ENCODE measurements at places on chromosomes 12 and 14.

- DNase-seq, result no peak
Measured at GRCh38 chr12:52532636-52533035, 12.4 kb upstream of the KRT5 start.

DNA sequence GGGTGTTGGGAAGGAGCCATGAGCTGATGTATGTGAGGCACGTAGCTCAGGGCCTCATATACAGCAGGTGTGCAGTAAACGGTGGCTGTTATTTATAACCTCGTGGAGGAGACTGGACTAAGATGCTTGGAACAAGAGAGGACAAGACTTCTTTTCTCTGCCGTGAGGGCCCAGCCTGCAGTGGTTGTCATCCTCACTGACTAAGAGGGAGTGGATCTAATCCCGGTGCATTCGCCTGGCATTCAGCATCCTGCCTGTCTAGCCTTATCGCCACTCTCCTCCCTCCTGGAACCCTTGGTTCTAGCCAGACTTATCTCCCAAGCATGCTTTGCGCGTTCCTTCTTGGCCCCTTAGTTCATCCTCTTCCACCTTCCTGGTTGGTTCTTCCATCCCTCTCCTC is 3.9 kb downstream of the TSPAN9 start:
- no peak for DNase-seq

DNA sequence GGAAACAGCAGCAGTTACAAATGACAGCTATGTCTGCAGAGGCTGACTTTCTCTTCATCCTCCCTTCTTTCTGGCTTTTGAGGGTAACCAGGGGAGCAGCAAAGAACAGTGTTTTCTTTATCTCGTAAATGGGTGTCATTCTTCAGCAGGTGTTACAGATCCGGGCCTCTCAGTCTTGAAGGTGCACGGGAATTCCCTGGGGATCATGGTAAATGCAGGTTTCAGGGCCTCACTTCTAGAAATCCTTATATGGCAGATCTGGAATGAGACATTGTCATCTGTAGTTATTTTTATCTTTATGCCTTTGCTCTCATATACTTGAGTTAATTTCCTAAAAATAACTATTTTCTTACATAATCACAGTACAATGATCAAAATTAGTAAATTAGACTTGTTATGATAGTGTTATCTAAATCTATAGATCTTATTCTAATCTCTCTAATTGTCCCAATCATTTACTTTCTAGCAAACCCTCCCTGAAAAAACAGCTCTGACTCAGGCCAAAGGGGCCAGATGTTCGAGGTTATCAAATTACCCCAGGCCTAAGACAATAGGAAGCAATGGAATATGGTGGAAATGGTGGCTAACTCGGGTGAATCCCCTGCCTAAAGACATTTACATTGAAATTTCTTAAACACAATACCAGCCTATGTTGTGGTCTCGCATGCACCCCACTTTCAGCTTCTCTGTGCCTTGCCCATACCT is 145.0 kb downstream of the CAND1 start:
- no peak for DNase-seq

DNA sequence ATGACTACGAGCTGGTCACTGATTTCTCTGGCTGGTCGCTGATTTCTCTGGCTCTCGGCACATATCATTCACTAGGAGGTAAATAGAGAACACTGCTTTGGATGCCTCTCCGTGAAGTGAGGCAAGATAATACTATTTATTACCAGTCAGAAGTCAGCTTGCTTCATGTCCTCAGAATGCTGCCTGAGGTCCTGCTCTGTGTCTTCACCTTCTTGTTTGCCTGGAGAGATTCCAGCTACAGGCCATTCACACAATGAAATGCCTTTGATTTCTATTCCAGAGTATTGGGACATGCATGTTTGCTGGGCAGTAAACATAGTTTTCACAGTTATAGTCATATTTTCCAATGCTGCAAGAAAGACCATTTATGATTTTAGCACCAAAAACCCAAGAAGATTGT is 106.7 kb downstream of the AEBP2 start:
- DNase-seq, result no peak

DNA sequence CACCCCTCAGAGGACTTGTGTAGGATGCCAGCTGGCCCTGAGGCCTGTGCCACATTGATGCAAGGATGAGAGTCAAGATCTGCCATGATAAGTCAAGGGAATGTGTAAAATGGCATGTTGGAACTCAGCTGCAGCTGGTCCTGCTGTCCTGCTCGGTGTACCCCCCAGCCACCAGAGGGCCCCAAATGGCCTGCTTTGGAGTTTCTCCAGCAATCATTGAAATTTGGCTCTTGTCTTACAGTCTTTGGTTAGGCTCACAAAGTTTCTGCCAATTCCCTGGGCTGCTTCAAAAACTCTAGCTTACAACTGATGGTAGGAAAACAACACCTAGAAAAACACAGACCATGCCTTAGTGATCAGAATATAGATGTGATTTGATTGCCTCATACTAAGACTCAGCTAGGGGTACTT is 76.8 kb downstream of the HSD17B6 start:
- DNase-seq, result no peak

DNA sequence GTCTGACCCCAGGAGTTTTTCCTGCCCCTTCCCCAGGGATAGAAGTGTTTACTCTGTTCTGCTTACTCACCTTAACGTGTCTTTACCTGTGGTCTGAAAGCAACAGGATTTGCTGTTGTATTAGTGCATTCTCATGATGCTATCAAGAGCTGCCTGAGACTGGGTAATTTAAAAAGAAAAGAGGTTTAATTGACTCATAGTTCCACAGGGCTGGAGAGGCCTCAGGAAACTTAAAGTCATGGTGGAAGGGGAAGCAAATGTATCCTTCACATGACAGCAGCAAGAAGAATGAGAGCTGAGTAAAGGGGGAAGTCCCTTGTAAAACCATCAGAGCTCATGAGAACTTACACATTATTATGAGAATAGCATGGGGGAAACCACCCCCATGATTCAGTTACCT is 240.4 kb downstream of the SNAPC1 start:
- DNase-seq, result no peak

- DNase-seq, result no peak
Measured at GRCh38 chr12:116353958-116354357, 76.5 kb upstream of the MED13L start.

DNA sequence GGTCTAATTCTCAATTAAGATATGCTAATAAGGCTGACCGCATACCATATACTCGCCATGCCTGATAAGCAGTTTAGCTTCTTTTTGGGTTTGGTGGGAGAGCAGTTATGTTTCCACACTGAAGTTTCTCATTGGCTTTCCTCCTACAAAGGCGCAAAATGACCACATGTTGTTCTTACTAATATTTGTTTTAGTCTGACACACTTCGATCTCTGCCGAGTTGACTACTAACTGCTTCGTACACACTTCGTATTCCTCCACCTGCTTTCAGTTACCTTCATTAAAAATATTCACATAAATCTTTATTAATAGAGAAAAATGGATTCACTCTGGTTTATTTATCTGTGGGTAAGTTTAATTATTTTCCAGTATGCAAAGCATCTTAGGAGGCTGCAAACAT is 41.7 kb downstream of the EMP1 start:
- DNase-seq, result no peak

GRCh38 chr12:112473056-112473455 is 54.3 kb downstream of the PTPN11 start:
- no peak for DNase-seq

DNA sequence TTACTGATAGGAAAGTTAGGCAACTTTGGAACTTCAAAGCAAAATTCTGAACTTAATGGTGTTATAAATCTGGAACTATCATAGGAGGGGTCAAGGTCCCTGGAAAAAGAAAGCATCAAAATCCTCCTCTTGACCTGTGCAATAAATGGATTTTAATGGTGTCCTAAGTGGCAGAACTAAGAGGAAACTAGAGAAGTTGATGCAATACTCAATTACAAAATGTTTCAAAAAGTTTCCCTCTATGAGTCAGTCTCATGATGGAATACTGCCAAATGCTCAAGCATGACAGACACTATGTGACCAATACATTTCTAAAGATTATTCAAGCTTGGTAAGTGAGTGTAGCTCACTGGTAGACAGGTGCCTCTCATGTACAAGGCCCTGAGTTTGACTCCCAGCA is 47.7 kb upstream of the ERGIC2 start:
- DNase-seq, result no peak

DNA sequence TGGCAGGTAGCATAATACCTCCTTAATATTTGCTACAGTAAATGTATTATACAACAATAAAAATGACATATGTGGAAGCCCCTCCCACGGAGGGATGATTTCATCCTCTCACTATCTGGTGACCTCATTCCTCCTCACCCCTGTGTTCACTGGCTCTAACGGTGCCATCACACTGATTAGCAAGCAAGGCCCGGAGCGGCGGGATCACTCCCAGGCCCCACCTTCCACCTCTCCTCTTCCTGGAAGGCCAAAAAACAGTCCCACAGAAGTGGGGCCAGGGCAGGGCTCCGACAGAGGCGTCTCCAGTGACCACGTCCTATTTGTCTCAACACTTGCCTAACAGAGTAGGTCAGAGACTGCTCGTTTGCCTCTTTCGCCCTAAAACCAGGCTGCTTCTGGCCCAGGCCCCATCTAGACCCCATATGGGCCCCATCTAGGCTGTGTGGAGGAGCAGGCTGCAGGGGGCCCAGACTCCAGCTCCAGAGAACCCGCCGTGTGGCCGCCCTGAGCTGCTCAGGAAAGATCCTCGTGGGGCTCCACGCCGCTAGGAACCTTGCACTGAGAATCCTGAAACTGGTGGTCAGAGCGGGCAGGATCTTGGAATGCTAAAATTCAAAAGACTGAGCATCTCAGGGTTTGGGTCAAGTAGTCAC is 3.7 kb downstream of the SELPLG start:
- no peak for DNase-seq

DNA sequence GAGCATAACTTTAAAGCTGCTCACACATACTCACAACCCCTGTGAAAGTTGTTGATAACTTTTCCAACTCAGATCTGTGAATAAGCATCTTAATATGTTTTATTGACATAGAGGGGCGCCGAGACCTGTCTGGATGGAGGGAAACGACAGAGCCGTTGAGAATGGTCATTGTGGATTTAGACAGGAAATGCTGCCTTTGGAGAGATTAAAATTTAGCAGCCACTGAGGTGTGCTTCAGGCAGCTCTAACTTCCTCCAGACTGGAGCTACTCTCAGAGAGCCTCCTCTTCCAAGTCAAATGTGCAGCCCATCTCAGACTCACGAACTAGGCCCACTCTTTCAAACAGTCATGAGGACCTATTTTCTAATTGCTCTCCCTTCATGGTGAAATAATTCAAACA is 90.9 kb downstream of the RIMBP2 start:
- no peak for DNase-seq

DNA sequence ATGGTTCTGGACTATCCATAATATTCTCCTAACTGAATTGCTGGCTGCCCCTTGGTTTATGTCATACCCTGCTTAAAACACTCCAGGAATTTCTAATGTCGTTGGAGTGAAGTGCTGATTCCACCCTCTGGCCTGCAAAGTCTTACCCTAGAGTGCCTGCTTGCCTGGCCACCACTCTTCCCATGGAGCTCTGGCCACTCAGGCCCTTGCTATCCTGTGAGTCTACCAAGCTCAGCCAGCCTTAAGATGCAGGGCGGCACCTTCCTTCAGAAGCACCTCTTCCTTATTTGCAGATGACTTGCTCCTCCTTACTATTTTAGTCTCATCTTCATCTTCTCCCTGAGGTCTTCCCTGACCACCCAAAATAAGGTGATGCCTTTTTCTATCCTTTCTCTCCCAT is 35.3 kb downstream of the SLC6A15 start:
- no peak for DNase-seq

Measured in cerebellar nuclear complex (tissue), 1 donor.